ENCODE measurements at places on chromosomes 4 and X. TPM values are rescaled to one million over a fixed set of nuclear protein-coding genes. Genes with fewer than 3 reads are reported as not detected.

SRPK3 gene
- total RNA-seq, result 0.45 TPM

TRIML2 gene
- 0.76 TPM for total RNA-seq

CDS1 gene
- total RNA-seq, result 0.30 TPM

L1CAM gene
- total RNA-seq, result 62.9 TPM

AMER1 gene
- total RNA-seq, result 1.5 TPM

DNA sequence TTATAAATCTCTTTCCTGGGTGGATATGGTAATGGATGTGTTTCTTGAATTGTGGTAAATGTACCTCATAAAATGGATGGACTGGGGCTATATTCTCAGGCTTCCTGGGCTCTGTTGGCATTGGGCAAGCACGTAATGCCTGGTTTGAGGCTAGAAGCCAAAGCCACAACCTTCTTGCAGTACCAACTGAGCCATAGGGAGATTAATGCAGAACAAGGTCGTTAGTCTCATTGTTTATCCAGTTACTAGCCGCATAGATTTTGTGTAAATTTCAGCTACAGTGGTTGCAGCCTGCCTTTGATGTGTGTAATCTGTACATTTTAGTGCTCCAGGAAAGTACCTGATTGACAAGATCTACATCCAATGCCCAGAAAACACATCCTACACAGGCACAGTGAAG, 7.2 kb upstream of the LEF1 start:
- no peak overlapping the region for H3K27ac ChIP-seq
- H3K4me1 ChIP-seq, result 0 out of 2 replicates have a peak, but pooled peaks cover 5% of the 10 kb centered on the region
- H3K36me3 ChIP-seq, result no peaks in the 10 kb centered on the region

DNA sequence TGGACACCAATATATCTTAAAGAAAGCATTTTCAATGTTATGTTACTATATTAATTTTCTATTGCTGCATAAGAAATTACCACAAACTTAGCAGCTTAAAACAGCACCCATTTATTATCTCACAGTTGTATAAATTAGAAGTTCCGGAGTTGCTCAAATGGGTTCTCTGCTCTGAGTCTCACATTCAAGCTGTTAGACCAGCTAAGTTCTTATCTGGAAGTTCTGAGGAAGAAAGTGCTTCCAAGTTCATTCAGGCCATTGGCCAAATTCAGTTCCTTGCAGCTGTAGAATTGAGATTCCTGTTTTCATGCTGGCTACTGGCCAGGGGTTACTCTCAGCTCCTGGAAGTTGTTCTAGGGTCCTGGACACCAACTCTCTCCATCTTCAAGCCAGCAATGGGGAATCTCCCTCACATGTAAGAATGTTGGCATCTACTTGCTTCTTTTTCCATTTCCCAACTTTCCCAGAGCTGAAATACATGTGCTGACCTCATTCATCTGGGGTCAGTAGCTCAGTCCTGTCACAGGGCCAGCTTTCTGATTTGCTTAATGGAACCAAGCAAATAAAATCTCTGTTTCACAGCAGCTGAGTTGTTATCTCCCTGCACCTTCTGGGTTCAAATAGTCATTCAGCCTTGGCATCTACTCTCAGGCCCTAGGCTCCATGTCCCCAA, 99.6 kb upstream of the INTU start:
- H3K27me3 ChIP-seq, result no peaks in the 10 kb centered on the region
- no peaks in the 10 kb centered on the region for H3K4me1 ChIP-seq
- no peaks in the 10 kb centered on the region for H3K36me3 ChIP-seq
- no peak overlapping the region for H3K4me3 ChIP-seq
- no peak overlapping the region for H3K27ac ChIP-seq
- DNase-seq, result no peak

DNA sequence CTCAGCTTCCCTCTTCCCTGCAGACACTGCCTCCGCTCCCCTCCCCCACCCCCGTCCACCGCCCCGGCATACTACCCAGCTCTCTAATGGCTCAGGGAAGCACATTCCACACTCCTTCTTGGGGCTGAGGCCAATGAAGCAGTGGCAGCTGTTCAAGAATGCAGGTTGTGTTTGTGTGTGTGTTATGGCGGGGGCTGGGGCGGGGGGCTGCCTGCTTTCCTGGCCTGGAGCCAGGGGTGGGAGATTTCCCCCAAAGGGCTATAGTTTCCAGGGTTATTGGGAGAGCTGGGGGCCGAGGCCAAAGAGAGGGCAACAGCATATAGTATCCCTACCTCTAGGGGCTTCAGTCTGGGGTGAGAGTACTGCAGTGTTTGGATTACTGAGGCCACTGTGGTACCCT, 149.4 kb downstream of the EFNB1 start:
- no peaks in the 10 kb centered on the region for H3K4me1 ChIP-seq
- DNase-seq, result no peak
- H3K27me3 ChIP-seq, result peaks cover 7% of the 10 kb centered on the region

- no peaks in the 10 kb centered on the region for H3K4me1 ChIP-seq
- H3K36me3 ChIP-seq, result no peaks in the 10 kb centered on the region
Observed at GRCh38 chr4:43512253-43512652, 619.7 kb downstream of the GRXCR1 start.

DNA sequence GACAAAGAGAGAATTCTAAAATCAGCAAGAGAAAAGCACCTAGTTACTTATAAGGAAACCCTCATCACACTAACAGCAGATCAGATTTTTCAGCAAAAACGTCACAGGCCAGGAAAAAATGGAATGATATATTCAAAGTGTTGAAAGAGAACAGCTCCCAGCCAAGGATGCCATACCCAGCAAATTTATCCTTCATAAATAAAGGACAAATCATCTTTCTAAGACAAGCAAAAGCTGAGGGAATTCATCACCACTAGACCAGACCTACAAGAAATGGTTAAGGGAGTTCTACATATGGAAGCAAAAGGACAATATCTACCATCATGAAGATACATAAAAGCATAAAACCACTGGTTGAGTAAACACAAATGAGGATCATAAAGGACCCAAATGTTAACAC, 53.6 kb downstream of the MANBA start:
- peaks cover 29% of the 10 kb centered on the region for H3K36me3 ChIP-seq
- H3K27ac ChIP-seq, result no peak overlapping the region
- H3K4me1 ChIP-seq, result peaks cover 22% of the 10 kb centered on the region

DNA sequence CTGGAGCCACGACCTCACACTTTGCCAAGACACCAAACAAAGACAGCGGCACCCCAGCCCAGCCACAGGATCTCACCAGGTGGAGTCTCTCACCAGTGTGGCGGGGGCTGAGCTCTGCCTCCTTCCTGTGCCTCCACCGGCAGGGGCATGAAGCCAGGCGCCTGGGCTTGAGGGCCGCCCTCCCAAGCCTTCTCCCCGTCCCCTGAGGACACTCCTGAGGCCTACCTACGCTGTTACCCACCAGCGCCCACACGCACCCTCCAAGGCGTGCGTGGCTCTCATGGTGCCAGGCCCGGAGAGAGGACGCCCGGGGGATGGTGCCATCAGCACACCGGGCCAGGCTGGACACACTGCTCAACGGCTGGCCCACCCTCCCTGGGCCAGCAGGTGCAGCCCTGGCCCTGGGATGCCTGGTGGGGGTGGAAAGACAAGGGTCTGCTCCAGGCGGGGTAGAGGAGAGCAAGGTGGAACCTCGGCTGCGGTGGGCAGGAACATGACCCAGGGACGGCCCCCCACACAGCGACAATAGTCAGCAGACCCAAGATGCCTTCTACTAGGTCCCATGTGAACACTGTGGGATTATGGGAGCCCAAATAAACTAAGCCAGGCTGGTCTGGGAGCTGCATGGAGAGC, 22.1 kb downstream of the NELFA start:
- H3K27me3 ChIP-seq, result no peaks in the 10 kb centered on the region
- H3K27ac ChIP-seq, result no peak overlapping the region
- no peak for DNase-seq
- peaks cover 5% of the 10 kb centered on the region for H3K4me1 ChIP-seq
- H3K36me3 ChIP-seq, result peaks cover 12% of the 10 kb centered on the region

DNA sequence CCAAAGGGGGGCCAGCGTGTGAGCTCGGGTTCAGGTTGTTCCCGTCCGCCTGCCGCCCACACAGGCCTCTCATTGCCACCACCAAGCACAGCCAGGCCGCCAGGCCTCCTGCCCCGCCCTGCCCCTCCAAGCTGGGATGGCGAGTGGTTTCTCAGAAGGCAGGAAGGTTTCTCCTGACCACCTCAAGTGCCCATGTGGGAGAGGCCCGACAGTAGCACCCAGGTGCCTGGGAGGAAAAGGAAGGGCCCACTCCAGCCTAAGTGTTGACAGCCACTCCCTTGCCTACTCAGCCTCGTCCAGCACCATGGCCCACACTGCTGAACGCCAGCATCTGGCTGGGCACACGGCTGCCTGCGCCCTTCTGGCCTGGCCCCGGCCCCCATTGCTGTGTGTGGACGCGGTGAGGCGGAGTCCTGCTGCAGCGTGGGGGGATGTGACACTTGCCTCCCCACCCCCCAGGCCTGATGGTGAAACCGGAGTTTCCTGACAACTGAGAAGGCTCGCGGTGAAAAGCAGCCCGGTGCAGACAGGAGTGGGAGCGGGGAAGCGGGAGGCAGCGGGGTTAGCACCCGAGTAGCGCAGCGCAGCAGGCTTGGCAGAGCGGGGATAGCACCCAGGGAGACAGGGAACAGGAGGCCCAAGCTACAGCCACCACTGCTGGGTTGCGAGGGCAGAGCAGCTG, 19.2 kb downstream of the FLNA start:
- no peaks in the 10 kb centered on the region for H3K4me1 ChIP-seq
- H3K27me3 ChIP-seq, result peaks cover 12% of the 10 kb centered on the region
- peaks cover 4% of the 10 kb centered on the region for H3K36me3 ChIP-seq
- H3K27ac ChIP-seq, result no peak overlapping the region
- H3K4me3 ChIP-seq, result no peak overlapping the region
